NCI-H187 treated with DMSO at 0.1 percent for 48 hours (cell line): ENCODE measurements at places on chromosomes 7 and 10.

GRCh38 chr10:75487087-75487754, 55.8 kb downstream of the LRMDA start:
- no peak for DNase-seq

- DNase-seq, result no peak
These were observed 22.5 kb upstream of the ECHDC3 start for GRCh38 chr10:11719496-11720259.

- DNase-seq, result no peak
These were observed 97.3 kb upstream of the CTBP2 start for GRCh38 chr10:125257521-125258108.

DNA sequence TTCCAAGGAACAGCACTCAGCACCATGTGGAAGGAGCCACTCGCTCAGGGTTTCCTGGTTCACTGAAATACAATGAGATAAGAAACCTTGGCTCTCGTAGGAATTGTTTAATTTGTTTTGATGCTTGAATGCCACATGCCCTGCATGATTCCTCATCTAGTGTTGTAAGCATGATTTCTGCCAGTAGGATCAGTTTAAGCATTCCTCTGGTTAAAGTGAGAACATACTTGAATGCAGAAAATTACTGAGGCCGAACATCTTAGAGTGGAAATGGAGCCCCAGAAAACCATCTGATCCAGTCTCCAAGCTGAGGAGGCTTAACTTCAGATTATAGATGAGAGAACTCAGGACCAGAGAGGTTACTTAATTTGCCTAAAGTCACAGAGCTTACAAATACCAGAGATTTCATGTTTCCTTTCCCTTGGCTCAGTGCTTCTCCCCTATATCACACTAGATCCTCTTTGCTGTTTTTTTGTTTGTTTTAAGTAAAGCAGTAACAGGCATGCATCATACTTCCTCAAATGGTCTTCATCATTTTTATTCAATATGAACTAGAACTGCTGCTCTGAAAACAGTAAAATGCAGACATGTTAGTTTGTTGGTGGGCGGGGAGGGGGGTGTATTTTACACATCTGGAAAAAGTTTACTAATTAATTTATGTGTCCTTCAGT, 125.1 kb downstream of the ADAM12 start:
- no peak for DNase-seq

DNA sequence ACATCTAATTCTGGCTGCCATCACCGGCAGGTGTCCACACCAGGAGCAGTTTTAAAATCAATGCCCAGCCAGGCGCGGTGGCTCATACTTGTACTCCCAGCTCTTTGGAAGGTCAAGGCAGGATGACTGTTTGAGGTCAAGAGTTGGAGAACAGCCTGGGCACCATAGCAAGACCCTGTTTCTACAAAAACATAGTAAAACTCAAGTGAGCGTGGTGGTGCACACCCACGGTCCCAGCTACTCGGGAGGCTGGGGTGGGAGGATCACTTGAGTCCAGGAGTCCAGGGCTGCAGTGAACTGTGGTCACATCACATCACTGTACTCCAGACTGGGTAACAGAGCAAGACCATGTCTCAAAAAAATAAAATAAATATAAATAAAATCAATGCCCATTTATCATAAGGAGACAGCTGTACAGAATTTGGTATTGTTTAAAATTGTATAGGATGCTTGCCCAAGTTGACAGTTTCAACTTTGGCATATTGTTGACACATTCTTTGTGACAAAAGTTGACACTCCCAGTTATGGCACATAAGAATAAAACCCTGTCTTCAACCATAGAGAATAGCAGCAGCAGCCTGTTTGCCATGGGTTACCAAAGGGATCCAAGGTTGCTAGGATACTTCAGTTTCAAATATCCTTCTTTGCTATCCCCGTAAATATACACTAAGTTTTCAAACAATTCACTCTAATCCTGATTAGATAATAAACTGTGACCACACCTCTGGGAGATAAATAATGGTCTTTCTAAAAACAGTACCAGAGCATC, 193.0 kb downstream of the FAM107B start:
- DNase-seq, result no peak

GRCh38 chr7:41336981-41337380, 365.9 kb downstream of the INHBA start:
- no peak for DNase-seq

- DNase-seq, result no peak
These were observed 19.5 kb downstream of the TSPAN33 start for GRCh38 chr7:129163875-129164544.

DNA sequence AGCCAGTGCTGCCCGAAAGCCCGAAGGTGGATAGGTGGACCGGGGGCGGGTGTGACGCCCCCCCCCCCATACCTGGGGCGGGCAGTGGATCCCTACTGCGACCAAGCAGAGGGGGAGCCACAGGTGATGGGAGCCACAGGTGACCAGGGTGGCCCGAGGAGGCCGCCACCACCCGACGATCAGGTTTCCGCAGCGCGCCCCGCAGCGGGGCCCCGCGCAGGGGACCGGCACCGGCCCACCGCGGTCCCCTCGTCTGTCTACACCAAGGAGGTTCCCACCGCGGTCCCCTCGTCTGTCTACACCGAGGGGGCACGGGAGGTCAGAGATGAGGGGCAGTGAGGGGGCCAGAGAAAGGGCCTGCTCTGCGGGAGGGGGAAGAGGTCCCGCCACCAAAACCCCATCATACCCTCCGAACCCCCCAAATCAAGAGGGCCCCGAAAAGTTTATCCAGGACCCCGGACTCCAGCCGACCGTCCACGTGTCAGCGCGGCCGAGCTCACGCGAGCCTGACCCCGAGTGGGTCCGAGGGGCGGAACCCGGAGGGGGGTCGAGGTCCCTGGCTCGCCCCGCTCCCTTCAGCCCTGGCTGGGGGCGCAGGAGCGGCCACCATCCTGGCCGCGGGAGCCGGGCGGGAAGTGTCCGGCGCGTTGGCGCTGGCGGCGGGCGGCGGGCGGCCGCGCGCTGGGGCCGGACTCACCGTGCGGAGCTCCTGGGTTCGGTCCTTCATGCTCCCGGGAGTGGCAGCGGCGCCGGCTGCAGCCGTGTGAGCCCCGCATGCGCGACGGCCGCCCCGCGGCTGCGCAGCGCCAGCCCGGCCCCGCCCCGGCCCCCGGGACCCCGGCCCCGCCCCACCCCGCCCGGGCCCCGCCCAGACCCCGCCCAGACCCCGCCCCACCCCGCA, at the start of gene STX1A:
STX1A (minus strand) TSS at position 765 of the 901 bp plus-strand sequence; CDS start at position 727, 38 bp downstream.
- no peak for DNase-seq

GRCh38 chr10:43223056-43223455, 43.8 kb downstream of the RASGEF1A start:
- no peak for DNase-seq

- DNase-seq, result no peak
These were observed at the start of gene PROSER2 for GRCh38 chr10:11823122-11823988. PROSER2 (plus strand) TSS chr10:11823356; CDS start chr10:11852078, 28,722 bp downstream.

GRCh38 chr7:1961701-1962276, 271.0 kb downstream of the MAD1L1 start:
- no peak for DNase-seq

DNA sequence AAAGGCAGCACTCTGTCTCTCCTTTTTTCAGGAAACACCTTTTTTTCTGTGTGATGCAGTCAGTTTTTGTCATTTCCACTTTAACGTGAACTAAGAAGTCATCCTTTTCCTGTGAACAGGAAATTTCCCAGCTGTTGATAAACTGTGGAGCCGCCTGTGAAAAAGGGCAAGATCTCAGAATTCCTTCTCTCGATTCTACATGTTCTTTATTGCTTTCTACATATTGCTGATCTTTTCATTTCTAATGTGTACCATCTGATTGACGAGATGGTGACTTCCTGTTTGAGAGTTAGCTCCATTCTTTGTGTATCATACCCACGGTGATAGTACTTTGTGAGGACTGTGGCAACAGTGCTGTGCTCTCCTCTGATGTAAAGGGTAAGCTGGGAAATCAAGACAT, 50.4 kb downstream of the ADD3 start:
- DNase-seq, result no peak

DNA sequence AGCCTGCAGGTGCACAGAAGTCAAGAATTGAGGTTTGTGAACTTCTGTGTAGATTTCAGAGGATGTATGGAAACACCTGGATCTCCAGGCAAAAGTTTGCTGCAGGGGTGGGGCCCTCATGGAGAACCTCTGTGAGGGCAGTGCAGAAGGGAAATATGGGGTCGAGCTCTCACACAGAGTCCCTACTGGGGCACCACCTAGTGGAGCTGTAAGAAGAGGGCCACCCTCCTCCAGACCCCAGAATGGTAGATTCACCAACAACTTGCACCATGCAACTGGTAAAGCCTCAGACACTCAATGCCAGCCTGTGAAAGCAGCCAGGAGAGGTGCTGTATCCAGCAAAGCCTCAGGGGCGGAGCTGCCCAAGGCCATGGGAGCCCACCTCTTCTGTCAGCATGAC, 205.8 kb downstream of the CCSER2 start:
- no peak for DNase-seq

DNA sequence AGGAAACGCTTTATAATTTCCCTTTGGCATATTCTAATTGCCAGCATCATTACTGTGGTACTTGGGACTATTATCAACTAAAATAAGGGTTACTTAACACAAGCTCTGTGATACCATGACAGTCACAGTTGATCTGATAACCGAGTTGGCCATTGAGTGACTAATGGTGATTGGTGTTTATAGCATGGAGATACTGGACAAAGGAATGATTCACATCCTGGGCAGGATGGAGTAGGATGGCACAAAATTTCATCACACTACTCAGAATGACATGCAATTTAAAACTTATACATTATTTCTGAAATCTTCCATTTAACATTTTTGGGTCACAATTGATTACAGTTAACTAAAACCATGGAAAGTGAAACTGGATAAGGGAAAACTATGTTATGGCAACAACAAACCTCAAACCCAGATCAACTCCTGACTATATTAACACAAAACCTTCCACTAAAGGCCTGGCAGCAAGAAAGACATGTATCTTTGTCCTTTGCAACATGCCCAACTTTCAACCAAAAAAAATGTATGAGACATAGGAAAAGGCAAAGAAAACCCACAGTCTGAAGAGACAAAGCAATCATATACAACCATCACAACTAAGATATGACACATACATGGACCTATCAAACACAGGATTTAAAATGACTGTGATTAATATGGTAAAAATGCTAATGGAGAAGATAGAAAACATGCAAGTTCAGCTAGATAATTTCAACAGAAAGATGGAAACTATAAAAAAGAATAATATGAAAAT, 208.5 kb upstream of the NRP1 start:
- DNase-seq, result no peak

DNA sequence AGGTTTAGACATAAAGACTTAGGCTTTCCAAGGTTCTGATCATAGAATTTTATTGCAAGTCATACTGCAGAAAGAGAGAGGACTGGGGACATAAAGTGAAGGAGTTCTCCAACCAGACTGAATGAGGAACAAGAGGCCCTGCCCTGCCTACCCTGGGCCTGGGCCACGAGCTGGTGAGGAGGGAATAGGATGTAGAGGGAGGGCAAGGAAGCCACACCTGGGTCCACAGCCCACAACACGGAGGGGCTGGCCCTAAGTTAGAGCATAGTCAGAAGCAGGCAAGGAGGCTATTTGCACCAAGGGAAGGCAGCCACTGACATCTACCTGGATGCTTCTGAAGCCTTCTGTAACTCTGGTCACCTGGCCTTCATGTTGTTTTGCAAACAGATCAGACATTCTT, 82.2 kb upstream of the CXCL12 start:
- no peak for DNase-seq

DNA sequence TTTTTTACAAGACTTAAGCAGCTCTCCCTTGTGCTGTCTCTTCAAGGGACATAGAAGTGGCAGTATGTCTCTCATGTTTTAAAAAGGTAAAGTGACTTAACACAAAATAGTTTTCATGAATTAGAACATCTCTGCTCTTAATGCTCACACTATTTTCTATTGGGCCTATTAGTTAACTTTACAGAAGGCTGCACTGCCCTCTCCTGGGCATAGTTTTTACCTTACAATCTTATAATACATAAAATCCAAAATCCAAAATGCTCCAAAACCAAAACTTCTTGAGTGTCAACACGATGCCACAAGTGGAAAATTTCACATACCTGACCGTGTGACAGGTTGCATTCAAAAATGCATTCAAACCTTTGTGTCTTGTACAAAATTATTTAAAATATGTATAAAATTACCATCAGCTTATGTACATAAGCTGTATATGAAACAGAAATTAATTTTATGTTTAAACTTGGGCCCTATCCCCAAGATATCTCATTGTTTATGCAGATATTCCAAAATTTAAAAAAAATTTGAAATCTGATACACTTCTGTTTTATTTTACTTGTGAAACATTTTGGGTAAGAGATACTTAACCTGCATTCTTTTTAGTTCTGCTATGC, 25.8 kb downstream of the TES start:
- no peak for DNase-seq

DNA sequence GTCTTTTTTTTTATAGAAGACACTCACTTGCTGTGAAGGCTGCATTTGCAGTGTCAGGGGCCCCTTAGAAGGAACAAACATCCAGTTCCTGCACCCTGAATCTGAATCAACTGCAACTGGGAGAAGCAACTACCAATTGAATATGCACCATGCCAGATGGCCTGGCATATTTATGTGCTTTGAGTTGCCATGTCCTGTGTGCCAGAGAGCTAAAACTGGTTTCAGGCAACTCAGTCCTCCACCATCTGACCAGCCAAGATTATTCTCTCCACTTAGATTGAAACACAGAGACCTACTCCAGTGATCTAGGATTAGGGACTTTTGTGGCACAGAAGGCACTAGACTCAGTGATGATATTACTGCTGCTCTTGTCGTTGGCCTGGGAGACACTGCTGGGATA, 225.4 kb downstream of the HECW1 start:
- DNase-seq, result no peak

DNA sequence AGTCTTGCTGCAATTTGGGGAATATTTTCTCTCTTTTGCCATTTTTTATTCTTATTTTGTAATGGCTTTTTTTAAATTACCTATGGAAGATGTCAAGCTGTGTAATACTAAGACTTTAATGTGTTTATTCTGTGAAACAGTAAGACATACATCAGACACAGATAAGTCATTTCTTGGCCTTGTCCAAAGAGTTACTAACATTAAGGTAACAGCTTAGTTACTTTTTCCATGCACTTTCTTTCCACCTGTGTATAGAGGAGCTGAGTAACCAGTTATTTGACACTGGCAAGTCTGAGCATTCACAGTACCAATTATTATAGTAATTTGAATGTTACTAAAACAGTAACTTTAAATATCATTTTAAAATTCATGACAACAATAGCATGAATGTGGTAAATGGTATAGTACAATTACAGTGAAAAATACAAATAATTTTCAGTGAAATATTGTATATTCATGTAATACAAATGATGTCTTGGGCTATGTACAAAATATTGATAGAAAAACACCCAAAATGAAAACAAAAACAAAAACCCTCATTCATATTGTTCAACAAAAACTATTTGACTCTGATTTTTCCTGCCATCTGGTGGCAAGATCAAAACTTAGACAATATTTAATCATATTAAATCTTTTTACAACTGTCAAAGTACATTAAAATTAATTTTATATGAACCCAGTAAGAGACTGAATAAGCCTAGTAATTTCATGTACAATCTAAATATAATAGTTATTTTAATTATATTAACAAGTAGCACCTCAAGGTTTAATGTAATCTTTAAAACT, 259.8 kb upstream of the SEMA3A start:
- DNase-seq, result no peak
